ENCODE measurements at places on chromosomes 3 and 15. TPM values are rescaled to one million over a fixed set of nuclear protein-coding genes. Genes with fewer than 3 reads are reported as not detected.

ROPN1 gene
- not detected for polyA plus RNA-seq

DNA sequence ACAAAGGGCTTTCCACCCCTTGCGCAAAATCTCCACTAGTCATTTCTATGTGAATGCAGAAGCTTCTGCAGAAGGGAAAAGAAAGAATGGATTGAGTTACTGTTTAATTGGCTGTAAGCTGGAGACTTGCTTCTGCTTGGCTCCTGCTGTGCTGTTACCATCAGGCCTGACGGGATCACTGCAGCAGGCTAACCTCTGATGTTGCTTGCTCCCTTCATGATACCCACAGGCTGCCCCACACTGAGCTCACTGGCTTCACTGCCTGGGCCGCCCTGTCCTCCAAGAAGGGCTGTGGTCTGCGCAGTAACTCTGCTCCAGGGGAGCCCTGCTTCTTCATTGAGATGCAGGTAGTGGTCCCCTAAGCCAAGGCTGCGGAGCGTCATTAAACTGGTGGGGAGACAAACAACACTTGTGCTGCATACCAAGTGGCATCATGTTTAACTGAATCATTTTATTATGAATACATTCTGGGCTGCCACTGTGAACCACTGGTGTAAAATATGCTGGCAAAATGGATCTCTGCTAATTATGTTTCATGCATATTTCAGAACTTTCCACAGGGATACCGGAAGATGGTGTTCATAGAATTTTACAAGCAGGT, 78.6 kb downstream of the WDR49 start:
- DNase-seq, result no peak

DNA sequence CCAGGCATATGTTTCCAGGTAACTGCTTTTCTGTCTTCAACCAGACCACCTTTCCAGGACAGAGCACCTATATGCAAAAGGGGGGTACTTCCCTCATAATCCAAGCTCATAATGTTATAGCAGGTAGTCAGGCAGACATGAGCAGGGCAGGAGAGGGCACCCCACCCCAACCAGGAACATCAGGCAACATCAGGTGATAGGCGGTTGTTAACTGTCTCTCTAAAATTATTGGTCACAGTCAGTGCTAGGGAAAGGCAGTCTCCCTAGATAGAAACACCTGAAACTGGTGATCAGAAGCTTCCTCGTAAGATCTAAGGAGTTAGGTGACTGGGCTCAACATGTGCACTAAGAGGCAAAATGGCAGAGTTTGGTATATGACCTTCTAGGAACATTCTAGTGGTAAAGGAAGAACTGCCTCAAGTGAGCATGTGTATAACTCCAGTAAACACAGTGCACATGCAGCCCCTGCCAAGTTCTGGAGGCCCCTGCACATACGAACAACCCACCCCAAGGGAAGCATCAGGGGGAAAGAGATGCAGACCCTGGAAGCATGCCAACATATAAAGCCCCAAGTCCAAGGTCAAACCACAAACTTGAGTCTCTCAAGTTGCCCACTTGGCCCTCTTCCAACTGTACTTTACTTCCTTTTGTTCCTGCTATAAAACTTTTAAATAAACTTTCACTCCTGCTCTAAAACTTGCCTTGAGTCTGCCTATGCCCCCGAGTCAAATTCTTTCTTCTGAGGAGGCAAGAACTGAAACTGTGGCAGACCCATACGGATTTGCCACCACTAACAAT, 270.9 kb downstream of the ULK4 start:
- DNase-seq, result no peak

- no peak for DNase-seq
These were observed 30.2 kb upstream of the LCTL start for GRCh38 chr15:66595931-66596545.
